A549 treated with RU486 at 1 μM for 4 hours (cell line): ENCODE measurements at places on chromosomes 2 and 18. TPM values are rescaled to one million over a fixed set of nuclear protein-coding genes. Genes with fewer than 3 reads are reported as not detected.

Gene SERPINB10
- total RNA-seq = not detected in 5 replicates

Gene TCF4
- 1.8 to 2.5 TPM (median 2.0 TPM) in 5 replicates for total RNA-seq

Gene DNAH6
- total RNA-seq = 0.09 to 0.19 TPM (median 0.11 TPM) in 4 of 5 replicates, not detected in the other

Gene SYT4
- total RNA-seq = not detected in 5 replicates
